Activated CD4-positive, alpha-beta T cell treated with anti-CD3 and anti-CD28 coated beads for 24 hours (primary cell): ENCODE measurements at places on chromosomes 2 and 18.

DNA sequence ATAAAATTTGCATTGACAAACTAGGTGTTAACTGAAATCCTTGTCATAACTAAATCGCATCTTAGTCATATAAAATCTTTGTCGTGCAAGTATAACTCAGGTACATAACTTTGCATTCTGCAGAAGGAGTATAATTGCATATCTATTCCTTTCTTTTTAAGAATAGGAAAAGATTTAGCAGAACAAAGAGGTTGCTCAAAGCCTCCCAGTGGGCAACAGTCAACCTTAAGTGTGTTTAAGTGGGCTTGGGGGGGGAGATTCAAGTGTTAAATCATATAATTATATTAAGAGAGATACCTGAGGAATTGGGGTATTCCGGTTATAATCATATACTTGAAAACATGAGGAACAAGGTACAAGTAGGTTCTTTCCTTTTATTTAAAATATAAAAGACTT is 913.3 kb downstream of the CPS1 start:
- no peak for DNase-seq

DNA sequence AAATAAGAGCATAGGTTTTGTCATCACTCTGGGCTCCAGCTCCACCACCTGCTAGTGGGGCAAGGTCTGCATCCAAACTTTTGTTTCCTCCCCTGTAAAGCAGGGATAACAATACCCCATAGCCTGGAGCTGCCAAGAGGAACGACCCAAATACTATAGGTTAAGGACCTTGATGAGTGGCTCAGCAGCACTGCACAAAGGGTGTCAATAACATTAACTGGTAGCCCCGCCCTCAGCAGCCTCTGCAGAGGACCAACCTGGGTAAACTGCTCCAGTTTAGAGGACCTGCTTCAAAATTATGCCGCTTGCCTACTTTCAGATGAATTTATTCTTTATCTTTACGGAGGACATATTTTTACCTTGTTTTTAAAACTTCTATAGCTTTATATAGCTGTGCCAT is 65.8 kb upstream of the RIOK3 start:
- no peak for DNase-seq

GRCh38 chr2:96353032-96353561 is 17.5 kb downstream of the NCAPH start:
- no peak for DNase-seq

GRCh38 chr18:23743733-23744333 is 54.6 kb downstream of the LAMA3 start:
- DNase-seq: no peak

DNA sequence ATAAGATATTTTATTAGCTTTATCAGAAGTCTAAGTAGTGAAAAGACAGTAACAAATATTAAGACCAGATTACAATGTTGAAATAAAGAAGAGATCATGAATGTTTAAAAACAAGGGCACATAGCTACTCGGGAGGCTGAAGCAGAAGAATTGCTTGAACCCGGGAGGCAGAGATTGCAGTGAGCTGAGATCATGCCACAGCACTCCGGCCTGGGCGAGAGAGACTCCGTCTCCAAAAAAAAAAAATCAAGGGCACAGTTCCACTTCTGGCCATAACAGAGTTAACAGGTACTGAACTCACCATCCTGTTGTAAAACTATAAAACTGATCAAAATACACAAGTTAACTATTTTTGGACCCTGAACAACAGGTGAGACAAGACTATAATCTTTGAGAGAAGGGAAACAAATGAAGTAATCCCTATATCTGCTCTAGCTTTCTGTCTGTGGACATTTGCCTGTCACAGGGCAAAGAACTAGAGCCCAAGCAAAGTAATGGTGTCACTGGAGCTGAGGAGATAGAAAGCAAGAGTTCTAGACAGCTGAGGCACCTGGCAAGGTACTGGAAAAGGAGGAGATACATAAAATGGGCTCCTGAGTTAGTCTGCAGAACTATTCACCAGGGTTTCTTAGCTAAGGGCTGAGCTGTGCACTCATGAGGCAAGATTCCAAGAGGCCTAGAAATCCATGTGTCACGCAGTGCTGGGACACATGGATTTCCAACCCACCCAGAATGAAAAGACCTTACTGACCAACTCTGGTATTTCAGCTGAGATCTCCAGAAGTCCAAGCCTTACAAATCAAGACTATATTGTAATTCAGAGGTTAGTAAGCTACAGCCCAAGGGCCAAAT is 15.2 kb downstream of the MMADHC start:
- DNase-seq: no peak

- no peak for DNase-seq
Measured at GRCh38 chr2:197804758-197805714, 643 bp downstream of the PLCL1 start.
